AG10803 (cell line): ENCODE measurements at places on chromosomes 5 and 9.

DNA sequence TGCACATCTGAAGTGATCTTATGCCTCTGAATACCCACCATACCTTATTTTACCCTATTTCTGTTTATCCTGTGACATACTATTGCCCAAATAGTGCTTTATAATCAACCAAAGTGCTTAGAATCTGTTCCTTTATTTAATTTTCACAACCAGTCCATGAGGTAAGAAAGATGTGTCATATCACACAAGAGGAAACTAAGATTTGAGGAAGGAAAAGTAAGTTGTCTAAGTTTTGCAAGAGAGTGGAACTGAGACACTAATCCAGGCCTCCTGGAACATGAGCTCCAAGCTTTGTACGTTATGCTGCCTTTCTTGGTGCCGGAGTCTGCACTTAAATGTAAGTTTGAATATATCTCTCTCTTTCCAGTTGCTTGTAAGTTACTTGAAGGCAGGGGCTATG lies 17.2 kb downstream of the KDM3B start:
- DNase-seq = no peak

DNA sequence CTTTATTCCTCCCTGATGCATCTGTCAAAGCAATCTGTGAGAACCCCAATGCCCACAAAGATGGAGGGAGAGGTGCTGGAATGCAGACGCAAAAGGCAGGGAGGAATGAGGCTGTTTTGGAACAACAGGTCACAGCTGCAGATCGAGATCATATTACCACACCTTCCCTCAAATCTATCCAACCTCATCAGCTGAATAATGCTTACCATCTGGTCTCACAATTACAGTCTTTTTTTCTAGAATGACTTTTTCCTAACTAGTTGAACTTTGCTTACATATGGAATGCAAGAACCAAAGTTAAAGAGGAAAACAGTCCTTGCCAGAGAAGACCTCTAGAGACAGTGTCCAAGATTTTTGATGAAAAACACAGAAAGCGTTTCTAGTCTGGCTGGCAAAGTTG lies 158.1 kb downstream of the LPAR1 start:
- peak; percentile 92 for DNase-seq

DNA sequence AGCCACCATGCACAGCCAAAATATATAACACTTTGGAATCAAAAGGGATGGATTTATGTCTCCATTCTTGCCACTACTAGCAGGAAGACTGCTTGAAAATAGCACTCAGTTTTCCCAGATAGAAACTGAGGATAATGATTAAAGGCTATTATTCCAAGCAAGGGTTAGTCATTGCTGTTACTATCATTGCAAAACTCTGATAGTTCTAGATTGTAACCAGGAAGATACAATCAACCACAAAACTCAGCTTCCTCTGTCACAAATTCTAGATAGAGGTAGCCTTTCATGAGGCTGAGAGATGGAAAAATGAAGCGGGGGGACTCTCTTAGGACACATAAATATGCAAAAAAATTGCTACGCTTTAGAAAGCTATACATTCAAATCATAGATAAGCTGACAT lies 3.1 kb downstream of the ANXA1 start:
- no peak for DNase-seq

DNA sequence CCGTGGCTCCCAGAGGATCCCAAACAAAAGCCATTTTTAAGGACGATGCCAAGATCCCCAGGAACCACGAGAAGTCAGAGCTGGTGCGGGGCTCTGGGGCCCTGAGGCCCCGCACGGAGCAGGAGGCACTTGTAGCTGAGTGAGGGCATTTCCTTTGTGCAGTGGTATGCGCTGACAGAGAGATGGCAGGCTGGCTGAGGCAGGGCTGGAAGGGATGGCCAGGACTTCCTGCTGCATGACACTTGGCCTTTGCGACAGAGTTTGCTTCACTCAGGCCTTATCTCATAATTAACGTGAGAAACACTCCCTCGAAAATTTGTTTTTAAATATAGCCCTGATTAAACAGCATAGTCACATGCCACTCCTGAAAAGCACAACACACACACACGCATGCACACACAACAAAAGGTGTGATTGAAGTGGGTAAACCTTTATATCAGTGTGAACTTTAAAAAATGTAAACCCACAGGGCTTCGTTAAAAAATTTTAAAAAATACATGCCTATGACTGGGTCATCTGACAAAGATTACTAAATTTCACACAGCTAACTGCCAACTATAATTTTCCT lies 536.6 kb downstream of the PDE4D start:
- no peak for DNase-seq

- DNase-seq = no peak
These were observed 511.0 kb upstream of the RIOK2 start for GRCh38 chr5:97694091-97694490.
